ENCODE measurements at places on chromosomes 4 and X. TPM values are rescaled to one million over a fixed set of nuclear protein-coding genes. Genes with fewer than 3 reads are reported as not detected.

- no peak for DNase-seq
These were observed 161.8 kb downstream of the PCDH7 start for GRCh38 chr4:30881985-30882384.

DNA sequence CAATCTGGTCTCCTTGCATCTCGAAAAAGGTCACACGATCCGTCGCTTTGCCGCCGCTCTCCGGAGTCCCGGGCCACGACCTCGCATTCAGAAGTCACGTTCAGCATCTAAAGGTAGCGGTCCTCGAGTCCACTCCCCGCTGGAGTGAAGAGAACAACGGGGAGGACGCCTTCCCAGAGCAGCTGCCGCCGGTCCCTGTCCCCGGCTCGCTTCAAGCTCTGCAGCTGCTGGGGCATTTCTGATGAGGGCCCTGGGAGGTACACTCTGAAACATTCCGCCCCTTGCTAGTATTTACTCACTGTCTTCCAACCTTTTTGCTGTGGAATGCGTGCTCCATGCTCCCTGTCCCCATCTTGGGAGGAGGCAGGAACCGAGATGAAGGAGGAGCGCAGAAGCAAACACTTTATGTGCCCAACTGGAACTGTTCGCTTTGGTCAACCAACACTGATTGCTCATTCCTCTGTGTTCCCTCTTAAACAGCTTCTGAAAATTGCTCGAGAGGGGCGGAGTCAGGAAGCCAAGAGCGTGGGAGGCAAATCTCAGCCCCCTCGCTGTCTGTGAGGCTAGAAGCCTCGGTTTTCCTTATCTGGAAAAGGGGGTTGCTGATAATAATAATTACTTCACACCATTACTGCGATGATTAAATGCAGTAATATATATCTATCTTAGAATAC is 6.4 kb upstream of the VAMP7 start:
- no peak for DNase-seq

- DNase-seq: no peak
These were observed 142.6 kb upstream of the PPARGC1A start for GRCh38 chr4:24032371-24032989.

GRCh38 chr4:25938787-25939186 is 24.8 kb downstream of the SMIM20 start:
- no peak for DNase-seq

GRCh38 chr4:169657470-169658107 is 37.2 kb downstream of the CLCN3 start:
- no peak for DNase-seq

- DNase-seq: no peak
These were observed 15.5 kb downstream of the AFAP1 start for GRCh38 chr4:7924163-7924562.

DNA sequence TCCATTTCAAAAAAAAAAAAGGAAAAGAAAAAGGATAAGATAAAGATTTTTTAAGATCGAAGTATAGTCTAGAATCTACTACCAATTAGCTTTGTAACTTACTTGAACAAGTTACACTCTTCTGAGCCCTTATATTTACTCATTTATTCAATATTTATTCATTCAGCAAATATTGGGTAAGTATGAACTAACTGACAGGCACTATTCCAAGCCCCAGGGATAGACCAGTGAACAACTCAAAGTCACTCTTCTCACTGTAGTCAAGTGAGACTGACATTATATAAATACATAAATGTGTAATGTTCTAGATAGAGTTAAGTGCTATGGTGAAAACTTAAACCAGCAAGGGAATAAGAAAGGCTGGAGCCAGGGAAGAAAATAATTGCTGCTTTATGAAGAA is 131.6 kb downstream of the ARHGAP24 start:
- no peak for DNase-seq

GRCh38 chr4:147407261-147408045 is 73.4 kb upstream of the EDNRA start:
- DNase-seq: no peak

DNA sequence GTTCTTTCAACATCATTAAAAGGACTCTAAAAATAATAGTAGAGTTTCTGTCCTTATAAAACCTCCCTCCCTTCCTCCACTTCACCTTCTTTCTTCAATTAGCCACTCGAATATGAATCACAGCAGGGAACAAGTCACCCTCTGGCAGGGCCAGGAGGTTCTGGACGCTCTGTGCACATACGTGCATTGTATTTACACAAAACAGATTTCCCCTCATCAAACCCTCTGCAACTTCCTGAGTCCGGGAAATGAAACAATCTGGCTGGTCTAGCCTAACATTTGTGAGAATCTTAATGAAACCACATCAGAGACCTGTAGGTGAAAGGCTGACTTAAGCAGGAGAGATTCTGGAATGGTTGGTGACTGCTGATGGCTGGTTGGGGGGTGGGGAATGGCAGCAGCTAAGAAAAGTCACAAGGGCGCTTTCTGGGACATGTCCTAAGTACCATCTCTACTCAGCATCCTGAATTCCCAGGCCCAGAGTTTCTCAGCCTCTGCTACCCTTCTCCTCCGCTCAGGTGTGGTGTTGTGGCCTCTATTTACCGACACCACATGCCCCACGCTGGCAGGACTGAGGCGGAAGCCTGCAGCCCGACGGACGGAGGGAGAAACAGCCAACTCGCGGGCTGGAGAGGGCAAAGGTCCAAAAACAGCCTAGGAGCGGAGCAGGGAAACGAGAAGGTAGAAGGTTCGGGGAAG is 1.0 kb downstream of the ZDHHC9 start:
- no peak for DNase-seq

DNA sequence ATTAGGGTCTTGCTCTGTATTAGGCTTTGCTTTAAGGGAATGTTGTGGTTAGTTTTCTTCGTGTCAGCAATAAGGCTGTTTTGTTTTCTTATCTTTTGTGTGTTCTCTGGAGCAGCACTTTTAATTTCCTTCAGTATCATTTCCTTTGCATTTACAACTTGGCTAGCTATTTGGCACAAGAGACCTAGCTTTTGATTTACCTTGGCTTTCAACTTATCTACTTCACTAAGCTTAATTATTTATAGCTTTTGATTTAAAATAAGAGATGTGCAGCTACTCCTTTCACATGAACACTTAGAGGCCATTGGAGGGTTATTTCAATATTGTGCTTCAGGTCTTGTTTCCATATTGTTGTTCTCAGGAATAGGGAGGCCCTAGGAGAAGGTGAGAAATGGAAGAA is 68.2 kb downstream of the FAT4 start:
- no peak for DNase-seq

DNA sequence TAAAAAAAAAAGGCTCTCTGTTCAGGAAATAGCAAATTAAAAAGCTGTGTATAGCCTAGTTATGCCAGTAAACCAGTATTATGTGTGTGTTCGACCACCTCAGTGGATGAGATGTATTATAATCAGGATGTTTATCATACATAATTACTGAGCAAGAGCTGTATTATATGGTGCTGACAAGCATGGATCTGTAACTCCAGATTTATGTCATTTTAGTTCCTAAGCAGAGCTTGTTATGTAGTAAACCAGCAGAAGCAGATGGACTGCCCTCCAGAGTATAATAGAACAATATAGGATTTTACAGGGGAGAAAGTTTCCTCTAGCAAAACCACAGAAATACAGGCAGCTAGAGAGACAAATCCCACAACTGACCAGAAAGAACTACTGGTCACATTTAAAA is 627.4 kb upstream of the EPHA5 start:
- no peak for DNase-seq

DNA sequence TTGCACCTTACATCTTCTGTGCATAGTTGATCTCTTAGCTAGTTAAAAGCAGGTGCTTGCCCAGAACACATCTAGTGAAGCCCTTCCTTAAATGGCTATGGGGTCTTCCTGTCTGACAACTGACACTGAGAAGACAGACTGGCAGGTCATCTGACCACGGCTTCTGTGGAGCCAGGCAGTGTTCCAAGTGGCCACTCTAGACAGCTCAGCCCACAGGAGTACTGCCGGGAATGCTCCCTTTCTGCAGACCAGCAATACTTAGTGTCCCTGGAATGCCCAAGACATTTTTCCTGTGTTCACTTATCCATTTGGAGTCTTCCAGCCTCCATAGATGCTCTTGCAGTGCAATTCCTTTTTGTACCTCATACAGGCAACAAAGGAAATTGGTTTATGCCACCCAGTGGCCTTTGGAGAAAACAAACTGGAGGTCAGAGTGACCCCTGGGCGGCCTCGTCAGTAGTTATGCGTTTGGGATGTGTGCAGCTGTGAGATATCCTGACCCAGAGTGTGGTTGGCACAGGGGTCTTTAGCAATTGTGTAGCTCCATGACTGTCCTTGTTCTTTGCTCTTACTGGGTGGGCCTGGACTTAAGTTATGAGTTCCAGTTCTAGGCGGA is 335.5 kb downstream of the ARHGAP10 start:
- DNase-seq: no peak

GRCh38 chr4:42778349-42778748 is 114.2 kb upstream of the GRXCR1 start:
- DNase-seq: no peak

- no peak for DNase-seq
These were observed 647.2 kb upstream of the FRG1 start for GRCh38 chr4:189293459-189293858.

- DNase-seq: no peak
These were observed 577 bp upstream of the PIM2 start for GRCh38 chrX:48919360-48919841.

GRCh38 chr4:158871335-158871724 is 102.5 kb downstream of the FNIP2 start:
- DNase-seq: no peak

The VMA21 gene
- total RNA-seq: 43.7 TPM

The IQCM gene
- total RNA-seq: not detected

The FGF5 gene
- not detected for total RNA-seq

The BEX5 gene
- total RNA-seq: 4.3 TPM

The HERC5 gene
- total RNA-seq: 44.8 TPM

The PRDX4 gene
- 17.0 TPM for total RNA-seq

The ATP2B3 gene
- total RNA-seq: not detected

The FAM53A gene
- 0.54 TPM for total RNA-seq

The KLKB1 gene
- total RNA-seq: 0.48 TPM

The TREX2 gene
- 2.2 TPM for total RNA-seq

The PLXNA3 gene
- total RNA-seq: 64.1 TPM

The INTU gene
- total RNA-seq: 0.17 TPM

The C4orf46 gene
- total RNA-seq: 12.7 TPM
